ENCODE measurements at places on chromosomes 2 and 18. TPM values are rescaled to one million over a fixed set of nuclear protein-coding genes. Genes with fewer than 3 reads are reported as not detected.
A peak's percentile ranks its signal among the peaks of the same experiment; 100 is the strongest.

Gene HNMT
- 7.3 TPM for polyA plus RNA-seq

Gene POTEI
- polyA plus RNA-seq = 1.3 TPM

Gene IL37
- not detected for polyA plus RNA-seq

Gene USP40
- 9.0 TPM for polyA plus RNA-seq

Gene CHCHD5
- polyA plus RNA-seq = 42.4 TPM

Gene EVX2
- polyA plus RNA-seq = not detected

Gene STARD6
- not detected for polyA plus RNA-seq

Gene SOX11
- polyA plus RNA-seq = not detected

Gene RBKS
- polyA plus RNA-seq = 0.20 TPM

GRCh38 chr2:129296806-129297205 is 682.7 kb upstream of the RAB6C start:
- no peak overlapping the region for H3K27ac ChIP-seq
- DNase-seq = no peak
- no peak overlapping the region for H3K4me3 ChIP-seq
- H3K27me3 ChIP-seq = peaks cover 5% of the 10 kb centered on the region

DNA sequence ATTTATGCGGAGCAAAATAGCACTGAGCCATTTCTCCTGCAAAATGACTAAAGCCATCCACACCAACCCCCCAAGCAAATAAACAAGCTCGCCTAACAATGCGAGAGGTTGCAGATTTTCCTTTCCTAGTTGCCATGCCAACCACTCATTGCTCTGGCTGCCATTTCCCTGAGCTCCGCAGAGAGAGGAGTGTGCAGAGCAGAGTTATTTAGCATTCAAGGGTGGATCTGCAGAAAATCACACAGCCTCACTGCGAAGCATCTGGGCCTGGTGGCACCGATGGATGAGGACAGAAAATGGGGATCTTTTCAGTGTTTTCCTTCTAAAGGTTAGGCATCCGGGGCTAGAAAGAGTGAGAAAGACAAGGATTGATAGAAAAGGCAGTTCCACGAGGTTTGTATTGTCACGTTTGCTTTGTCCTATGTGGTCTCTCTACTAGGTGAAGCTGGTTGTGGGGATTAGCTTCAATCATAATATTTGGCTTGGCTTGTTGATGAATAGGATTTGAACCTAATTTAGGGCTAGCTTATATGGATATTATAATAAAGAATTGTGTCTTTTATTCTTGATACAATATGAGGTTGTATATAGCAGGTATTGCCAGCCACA is 110.2 kb upstream of the UNC80 start:
- no peaks in the 10 kb centered on the region for H3K27me3 ChIP-seq
- H3K4me3 ChIP-seq = no peak overlapping the region
- DNase-seq = no peak
- H3K36me3 ChIP-seq = no peaks in the 10 kb centered on the region

DNA sequence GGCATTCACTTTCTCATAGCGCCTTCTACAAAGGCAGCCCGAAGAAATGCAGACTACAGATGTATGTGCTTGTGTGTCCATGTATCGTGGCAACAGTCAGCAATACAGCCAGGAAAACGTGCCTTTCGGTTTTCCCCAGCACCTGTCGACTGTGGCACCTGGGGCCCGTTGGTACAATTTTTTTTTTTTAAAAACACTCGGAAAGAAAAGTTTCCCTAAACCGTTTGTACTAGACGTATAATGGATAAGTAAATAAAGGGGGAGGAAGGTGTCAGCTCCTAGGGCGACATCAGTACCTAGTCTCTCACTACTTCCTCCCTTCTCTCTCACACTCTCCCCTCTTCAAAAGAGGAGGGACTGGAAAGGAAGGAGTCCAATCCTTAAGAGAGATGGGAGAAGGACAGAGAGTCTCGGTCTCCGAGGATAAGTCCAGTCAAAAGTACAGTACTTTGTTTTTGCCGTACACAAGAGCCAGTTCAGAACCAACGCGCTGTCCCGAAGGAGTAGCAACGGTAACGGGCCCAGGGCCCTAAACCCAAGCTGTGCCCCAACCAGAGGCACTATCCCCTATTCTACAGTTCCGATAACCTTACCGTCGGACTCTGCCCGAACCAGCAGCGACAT is 759 bp downstream of the PPP4R3B start:
- H3K27ac ChIP-seq = peak overlapping the region; percentile 99
- DNase-seq = peak; percentile 54
- peak overlapping the region; percentile 98 for H3K4me3 ChIP-seq

DNA sequence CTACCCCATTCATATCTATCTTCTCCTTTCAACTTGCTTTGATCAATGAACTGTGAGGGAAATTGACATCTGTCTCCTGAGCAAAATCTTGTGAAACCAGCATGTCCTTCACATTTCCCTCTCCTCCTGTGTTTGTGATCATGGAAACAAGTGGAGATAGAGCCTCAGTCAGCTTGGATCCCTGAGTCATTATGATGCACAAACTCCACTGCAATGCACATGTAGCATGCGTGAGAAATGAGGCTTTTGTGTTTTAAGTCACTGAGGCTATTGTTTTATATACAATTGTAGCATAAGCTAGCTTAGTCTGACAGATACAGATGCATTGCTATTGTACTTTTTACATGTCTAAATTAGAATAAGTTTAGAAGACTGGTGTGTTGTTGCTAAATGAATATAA is 85.2 kb upstream of the HNMT start:
- DNase-seq = no peak
- peaks cover 8% of the 10 kb centered on the region for H3K27me3 ChIP-seq
- H3K27ac ChIP-seq = no peak overlapping the region
- no peaks in the 10 kb centered on the region for H3K4me1 ChIP-seq

DNA sequence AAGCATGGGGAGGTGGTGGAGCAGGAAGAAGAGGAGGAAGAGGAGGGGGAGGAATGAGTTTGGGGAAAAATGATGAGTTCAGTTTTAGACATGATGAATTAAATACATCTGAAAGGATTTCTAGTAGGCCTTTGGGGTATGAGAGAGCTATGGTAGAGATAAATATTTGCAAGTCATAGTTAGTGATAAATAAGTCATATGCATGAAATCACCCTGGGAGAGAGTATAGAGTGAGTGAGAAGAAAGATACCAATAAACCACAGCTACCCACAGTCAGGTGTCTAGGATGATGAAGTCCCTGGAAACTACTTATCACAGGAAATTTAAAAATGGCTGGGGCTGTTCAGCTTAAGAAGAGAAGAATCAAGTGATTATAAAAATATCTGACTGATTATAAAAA is 240.5 kb downstream of the RDH14 start:
- no peaks in the 10 kb centered on the region for H3K4me1 ChIP-seq
- no peak overlapping the region for H3K27ac ChIP-seq
- H3K4me3 ChIP-seq = no peak overlapping the region
- H3K36me3 ChIP-seq = no peaks in the 10 kb centered on the region
- no peak for DNase-seq

- no peak overlapping the region for H3K27ac ChIP-seq
- H3K27me3 ChIP-seq = peaks cover 8% of the 10 kb centered on the region
Observed at GRCh38 chr2:198315791-198316630, 511.6 kb downstream of the PLCL1 start.

DNA sequence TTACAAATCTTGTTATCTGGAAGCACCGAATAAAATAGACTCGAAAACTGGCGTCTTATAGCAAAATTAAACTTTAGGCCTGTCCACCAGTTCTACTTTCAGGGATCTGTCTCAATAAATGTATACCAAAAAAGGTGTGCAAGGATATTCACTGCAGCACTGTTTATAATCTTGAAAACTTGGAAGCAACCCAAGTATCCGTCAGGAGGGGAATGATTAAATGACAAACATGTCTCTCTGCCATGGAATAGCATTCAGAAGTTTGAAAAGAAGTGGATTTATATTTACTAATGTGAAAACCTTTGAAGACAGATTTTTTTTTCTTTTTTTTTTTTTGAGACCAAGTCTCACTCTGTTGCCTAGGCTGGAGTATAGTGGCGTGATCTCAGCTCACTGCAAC is 32.3 kb upstream of the SATB2 start:
- H3K27me3 ChIP-seq = no peaks in the 10 kb centered on the region
- no peak overlapping the region for H3K4me3 ChIP-seq
- H3K36me3 ChIP-seq = no peaks in the 10 kb centered on the region
- H3K4me1 ChIP-seq = no peaks in the 10 kb centered on the region
- H3K27ac ChIP-seq = no peak overlapping the region
- DNase-seq = no peak

DNA sequence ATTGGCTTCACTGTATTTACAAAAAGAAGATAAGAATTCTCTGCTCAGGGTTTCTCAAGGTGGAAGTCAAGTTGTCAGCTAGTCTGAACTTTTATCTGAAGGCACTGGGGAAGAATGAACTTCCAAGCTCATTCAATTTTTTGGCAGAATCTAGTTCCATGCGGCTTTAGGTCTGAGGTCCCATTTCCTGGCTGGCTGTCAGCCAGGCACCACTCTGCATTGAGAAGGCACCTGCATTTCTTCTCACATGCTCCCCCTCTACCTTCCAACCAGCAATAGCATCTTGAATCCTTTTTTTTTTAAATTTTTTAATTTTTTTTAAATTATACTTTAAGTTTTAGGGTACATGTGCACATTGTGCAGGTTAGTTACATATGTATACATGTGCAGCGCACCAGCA is 46.2 kb upstream of the RPE start:
- no peaks in the 10 kb centered on the region for H3K4me1 ChIP-seq
- no peak for DNase-seq
- no peaks in the 10 kb centered on the region for H3K36me3 ChIP-seq
- no peak overlapping the region for H3K4me3 ChIP-seq

GRCh38 chr2:121282800-121283385 is 2.1 kb downstream of the TFCP2L1 start:
- no peaks in the 10 kb centered on the region for H3K36me3 ChIP-seq
- DNase-seq = no peak
- peaks cover 18% of the 10 kb centered on the region for H3K4me1 ChIP-seq
- peaks cover 8% of the 10 kb centered on the region for H3K27me3 ChIP-seq

- H3K27me3 ChIP-seq = no peaks in the 10 kb centered on the region
- H3K4me1 ChIP-seq = peaks cover 3% of the 10 kb centered on the region
- DNase-seq = no peak
Observed at GRCh38 chr2:46701152-46701551, 214.5 kb downstream of the MCFD2 start.

DNA sequence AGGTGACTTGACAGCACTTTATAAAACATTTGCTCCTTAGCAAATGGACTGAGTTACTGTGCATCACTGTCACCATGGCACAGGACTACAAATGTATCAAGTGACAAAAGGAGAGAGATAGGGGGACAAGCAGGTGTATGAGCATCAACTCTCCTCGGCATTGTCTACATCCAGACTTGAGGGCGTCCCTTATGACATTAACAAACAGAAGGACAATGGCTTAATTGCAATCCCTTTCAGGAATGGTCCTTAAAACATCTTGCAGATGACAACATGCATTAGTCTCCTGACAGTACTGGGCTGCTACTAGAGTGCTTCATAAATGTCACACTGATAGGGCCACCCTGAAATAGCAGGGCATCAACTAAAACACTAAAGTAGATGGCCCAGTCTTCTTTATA is 198.8 kb downstream of the PDE1A start:
- H3K27me3 ChIP-seq = no peaks in the 10 kb centered on the region
- H3K4me1 ChIP-seq = no peaks in the 10 kb centered on the region
- H3K4me3 ChIP-seq = no peak overlapping the region
- H3K27ac ChIP-seq = no peak overlapping the region

- H3K27ac ChIP-seq = no peak overlapping the region
- no peaks in the 10 kb centered on the region for H3K27me3 ChIP-seq
- DNase-seq = no peak
- no peaks in the 10 kb centered on the region for H3K4me1 ChIP-seq
Observed at GRCh38 chr2:165471349-165471950, 2.0 kb downstream of the CSRNP3 start.

- H3K4me1 ChIP-seq = peaks cover 2% of the 10 kb centered on the region
- no peaks in the 10 kb centered on the region for H3K36me3 ChIP-seq
- no peak for DNase-seq
- no peak overlapping the region for H3K27ac ChIP-seq
- no peak overlapping the region for H3K4me3 ChIP-seq
- peaks cover 3% of the 10 kb centered on the region for H3K27me3 ChIP-seq
Observed at GRCh38 chr2:98026927-98027522, 31.3 kb upstream of the TMEM131 start.

DNA sequence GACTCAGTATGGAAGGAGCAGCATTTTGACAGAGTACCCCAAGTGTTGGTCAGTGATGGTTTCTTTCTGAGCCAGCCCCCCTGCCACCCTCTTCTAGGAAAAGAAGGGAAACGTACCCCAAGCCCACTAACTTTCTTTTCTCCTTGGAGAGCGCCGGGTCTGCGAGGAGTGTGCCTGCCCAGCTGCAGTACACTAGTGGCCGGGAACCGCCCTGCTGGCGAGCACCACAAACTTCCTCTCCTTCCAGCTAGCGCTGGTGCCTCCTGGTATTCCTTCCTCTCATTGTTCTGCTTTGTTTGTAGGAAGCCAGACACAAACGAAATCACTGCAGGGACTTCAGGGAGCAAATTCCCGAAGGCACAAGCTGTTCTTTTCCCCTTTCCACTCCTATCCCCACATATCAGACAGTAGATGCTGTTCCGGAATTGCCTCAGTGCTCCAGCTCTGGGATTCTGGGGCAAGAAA is 1.8 kb downstream of the CCDC85A start:
- H3K27ac ChIP-seq = no peak overlapping the region
- H3K4me1 ChIP-seq = no peaks in the 10 kb centered on the region
- H3K4me3 ChIP-seq = no peak overlapping the region
- no peaks in the 10 kb centered on the region for H3K36me3 ChIP-seq

GRCh38 chr2:55133467-55134315 is 83.4 kb upstream of the RTN4 start:
- peak overlapping the region; percentile 5 for H3K4me3 ChIP-seq
- H3K4me1 ChIP-seq = peaks cover 30% of the 10 kb centered on the region
- DNase-seq = peak; percentile 41
- H3K27me3 ChIP-seq = no peaks in the 10 kb centered on the region
- no peaks in the 10 kb centered on the region for H3K36me3 ChIP-seq

- peaks cover 10% of the 10 kb centered on the region for H3K27me3 ChIP-seq
- no peak overlapping the region for H3K4me3 ChIP-seq
- no peaks in the 10 kb centered on the region for H3K36me3 ChIP-seq
Observed at GRCh38 chr2:100529900-100530299, 32.9 kb upstream of the PDCL3 start.

GRCh38 chr2:231034291-231034882 is 2.9 kb upstream of the C2orf72 start:
- H3K4me1 ChIP-seq = peaks cover 11% of the 10 kb centered on the region
- no peak overlapping the region for H3K4me3 ChIP-seq
- peaks cover 11% of the 10 kb centered on the region for H3K27me3 ChIP-seq
- H3K27ac ChIP-seq = no peak overlapping the region
- DNase-seq = no peak
- no peaks in the 10 kb centered on the region for H3K36me3 ChIP-seq

- peaks cover 11% of the 10 kb centered on the region for H3K27me3 ChIP-seq
- H3K36me3 ChIP-seq = no peaks in the 10 kb centered on the region
- no peak for DNase-seq
- no peak overlapping the region for H3K27ac ChIP-seq
Observed at GRCh38 chr2:239554766-239555570, 154.1 kb upstream of the HDAC4 start.
